Cerebellar nuclear complex (tissue), 1 donor: ENCODE measurements at places on chromosomes 1 and 21.

DNA sequence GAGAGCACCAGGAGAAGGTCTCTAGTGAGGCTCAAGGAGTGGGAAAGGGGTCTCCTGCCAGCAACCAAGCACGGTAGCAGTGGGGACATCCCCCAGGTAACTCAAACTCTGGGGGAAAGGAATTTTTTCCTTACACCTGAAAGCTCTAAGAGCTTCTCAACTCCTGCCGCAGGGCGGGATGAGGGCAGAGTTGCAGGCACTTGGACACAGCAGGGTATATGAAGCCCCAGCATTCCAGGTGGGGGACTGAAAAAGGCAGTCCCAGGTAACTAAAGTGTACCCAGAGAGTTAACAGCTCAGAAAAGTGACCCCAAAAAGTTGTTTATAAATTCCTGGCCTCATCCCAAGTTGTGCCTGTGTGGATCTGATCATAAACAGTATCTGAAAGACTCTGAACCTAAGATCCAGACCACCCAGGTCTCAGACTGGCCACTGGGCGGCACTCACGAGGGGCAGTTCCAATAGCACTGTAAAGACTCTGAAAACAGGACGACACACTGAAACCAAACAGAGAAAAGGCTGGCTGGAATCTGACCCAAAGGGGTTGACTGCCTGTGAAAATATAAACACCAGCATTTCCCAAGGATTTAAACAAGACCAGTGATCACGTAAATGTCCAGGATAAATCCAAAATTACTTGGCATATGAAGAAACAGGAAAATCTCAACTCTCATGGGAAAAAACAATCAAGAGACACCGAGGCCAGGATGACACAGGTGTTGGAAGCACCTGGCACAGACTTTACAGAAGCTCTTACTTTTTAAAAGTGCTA lies 47.5 kb downstream of the HSF2BP start:
- no peak for DNase-seq

DNA sequence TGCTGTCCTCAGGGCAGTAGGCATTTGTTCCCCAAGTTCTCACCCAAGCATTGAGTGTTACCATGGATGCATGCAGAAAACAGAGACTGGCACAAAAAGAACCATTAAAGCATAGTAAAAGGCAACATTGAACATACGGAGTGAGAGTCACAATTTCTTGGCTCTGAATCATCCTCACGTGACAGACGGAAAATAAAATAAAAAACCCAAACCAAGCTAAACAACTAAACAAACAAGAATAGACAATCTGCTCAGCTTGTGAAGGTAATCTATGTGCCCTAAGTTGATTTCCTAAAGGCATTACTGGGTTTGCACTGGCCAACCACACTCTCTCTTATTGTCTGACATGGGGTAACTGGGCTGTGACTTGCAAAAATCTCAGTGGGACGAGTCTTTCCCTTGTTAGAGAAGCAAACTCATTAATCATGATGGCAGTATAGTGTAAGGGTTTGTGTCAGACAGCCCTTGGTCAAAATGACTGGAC lies 306.0 kb downstream of the ASTN1 start:
- DNase-seq: no peak

GRCh38 chr1:98398092-98398491 lies 263.4 kb upstream of the SNX7 start:
- no peak for DNase-seq

GRCh38 chr21:8993284-8993942 lies 1528.0 kb upstream of the TPTE start:
- DNase-seq: no peak

- DNase-seq: no peak
Observed at GRCh38 chr1:15016526-15016925, 137.0 kb upstream of the TMEM51 start.

GRCh38 chr1:244992833-244993232 lies 128.5 kb upstream of the HNRNPU start:
- no peak for DNase-seq

DNA sequence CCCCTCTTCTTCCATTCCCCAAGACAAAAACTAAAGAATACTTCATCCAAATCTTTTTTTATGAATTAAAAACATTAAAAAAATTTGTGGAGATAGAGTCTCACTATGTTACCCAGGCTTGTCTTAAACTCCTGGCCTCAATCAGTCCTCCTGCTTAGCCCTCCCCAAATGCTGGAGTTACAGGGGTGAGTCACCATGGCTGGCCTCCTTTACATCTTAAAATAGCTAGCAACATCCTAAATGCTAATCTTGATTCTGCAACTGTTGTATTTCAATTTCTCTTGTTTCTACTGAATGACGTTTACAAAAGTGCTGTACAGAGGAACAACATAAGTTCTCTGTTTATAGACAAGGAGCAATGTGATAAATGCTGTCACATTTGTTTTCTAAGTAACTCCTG lies 483.5 kb downstream of the ADGRL2 start:
- DNase-seq: no peak

GRCh38 chr1:165179306-165179705 lies 177.2 kb downstream of the LMX1A start:
- no peak for DNase-seq

- DNase-seq: no peak
Observed at GRCh38 chr1:23475134-23475628, 8.8 kb downstream of the ASAP3 start.

- no peak for DNase-seq
Observed at GRCh38 chr1:229619614-229620013, 6.3 kb downstream of the TAF5L start.

DNA sequence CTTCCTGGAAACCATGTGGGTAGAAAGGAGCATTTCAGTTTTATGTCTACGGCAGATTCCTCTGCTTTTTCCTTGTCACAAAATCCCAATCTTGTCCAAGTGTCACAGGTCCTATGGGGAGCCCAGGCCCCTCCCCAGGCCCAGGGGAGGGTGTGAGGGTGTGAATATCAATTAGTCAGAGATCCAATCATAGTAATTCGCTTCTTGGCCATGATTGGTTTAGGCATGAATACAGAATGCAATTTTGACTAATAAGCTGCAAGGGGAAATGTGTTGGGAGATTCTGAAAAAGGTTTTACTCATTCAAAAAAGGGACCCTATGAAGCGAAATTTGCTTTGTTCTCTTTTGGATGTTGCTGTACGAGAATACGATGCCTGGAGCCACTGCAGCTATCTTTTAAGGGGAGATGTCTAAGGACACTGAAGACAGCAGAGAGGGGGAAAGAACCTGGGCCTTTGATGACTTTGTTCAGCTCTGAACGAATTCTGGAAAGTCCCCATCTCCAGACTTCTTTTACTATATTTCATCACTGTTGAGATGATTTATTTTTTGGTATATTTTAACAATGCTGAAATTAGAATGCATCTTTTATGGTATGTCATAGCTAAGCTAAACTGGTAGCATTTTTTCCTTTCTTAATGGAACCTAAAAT lies 18.2 kb downstream of the TSPAN2 start:
- no peak for DNase-seq

GRCh38 chr1:192496369-192497056 lies 79.1 kb upstream of the RGS1 start:
- no peak for DNase-seq

DNA sequence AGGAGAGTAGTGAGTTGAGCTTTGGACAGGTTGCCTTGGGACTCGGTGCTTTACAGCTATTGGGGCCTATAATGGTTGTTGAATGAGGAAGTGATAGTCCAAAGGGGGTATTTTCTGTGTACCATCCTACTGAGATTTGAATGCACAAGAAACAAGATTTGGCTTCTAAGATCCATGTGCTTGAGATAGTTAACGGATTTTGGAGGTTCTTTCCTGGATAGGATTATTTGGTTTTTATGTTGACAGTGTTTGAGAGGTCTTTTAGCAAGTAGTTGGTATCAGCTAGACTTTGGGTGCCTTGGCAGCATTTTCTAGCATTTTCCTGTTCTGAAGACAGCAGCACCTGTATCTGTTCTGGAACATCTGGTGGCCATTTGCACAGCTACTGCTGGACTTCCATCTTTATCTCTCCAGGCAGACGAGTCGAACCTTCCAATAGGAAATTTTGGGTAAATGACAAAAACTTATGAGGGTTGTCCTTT lies 3.6 kb upstream of the SCAF4 start:
- DNase-seq: no peak

- DNase-seq: no peak
Observed at GRCh38 chr1:157095551-157095950, 4.1 kb downstream of the ETV3L start.

- DNase-seq: no peak
Observed at GRCh38 chr1:154104433-154105082, 50.3 kb downstream of the NUP210L start.

DNA sequence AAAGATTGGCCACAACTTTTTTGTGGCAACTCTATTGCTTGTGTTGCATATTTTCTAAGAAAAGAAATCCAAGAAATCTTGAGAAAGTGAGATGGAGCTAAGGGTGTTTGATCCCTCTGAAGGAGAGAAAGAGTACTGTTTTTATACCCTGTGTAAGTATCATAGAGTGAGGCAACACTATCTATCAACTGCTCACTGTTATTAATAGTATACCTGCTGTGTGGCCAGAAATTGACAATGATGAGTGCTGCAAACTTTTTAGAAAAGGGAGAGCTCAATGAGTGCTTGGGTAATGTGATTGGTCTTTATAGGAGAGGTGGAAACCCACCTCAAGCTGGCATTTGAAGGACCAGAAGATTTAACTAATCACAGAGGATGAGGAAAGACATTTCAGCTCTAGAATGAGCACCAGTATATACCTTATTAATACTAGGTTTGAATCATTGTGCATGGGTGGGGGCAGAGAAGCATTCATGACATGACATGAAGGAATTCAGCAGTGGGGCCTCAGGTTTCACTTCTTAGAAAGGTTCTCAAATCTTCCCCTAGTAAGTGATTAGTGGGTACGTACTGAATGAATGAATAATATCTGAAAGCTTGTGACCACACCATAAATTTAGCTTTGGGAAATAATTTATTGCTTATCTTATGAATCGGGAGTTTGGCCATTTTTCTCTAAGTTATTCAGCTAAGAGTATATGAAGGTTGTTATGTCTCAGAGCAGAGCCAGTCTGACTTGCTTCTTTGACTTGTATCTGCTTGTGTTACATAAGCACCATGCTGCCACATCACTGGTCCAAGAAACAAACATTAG lies 169.2 kb upstream of the SGIP1 start:
- no peak for DNase-seq

DNA sequence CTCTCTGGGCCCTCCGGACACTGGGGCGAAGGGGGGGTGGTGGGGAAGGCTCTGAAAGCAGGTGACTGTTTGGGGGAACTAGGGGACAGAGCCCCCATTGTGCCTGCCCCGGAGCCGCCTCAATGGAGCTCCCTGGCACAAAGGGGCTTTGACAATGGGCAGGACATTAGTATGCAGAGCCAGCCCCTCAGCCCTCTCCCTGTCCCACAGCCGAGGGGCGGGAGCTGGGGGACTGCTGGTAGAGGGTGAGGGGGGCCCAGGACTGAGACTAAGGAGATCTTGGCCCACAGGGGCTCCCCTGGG lies 7.8 kb downstream of the KCNJ10 start:
- DNase-seq: no peak

DNA sequence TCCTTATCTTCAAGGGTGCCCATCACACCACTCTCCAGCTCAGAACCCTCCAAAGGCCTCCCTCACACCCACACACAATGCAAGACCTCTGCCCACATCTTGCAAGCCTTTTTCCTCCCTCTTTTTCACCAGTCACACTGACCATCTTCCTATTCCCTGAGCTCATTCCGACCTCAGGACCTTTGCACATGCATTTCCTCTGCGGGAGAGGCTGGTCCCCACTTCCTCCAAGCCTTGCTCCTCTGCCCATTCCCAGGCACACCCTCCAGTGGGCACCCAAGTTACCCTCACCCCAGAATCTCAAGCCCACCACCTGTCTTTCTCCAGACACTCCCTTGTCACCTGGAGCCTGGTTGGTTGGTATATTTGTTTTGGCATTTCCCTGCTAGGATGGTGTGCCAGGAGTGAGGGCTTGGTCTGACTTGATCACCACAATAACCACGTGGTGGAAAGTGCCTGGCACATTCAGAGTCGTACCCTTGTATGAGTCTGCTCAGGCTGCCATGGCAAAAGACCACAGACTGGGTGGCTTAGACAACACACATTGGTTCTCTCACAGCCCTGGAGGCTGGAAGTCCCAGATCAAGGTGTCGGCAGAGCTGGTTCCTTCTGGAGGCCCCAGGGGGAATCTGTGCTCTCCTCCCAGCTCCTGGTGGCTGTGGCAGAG lies 13.2 kb downstream of the MX2 start:
- no peak for DNase-seq
